ENCODE measurements at places on chromosomes 6 and 20.

DNA sequence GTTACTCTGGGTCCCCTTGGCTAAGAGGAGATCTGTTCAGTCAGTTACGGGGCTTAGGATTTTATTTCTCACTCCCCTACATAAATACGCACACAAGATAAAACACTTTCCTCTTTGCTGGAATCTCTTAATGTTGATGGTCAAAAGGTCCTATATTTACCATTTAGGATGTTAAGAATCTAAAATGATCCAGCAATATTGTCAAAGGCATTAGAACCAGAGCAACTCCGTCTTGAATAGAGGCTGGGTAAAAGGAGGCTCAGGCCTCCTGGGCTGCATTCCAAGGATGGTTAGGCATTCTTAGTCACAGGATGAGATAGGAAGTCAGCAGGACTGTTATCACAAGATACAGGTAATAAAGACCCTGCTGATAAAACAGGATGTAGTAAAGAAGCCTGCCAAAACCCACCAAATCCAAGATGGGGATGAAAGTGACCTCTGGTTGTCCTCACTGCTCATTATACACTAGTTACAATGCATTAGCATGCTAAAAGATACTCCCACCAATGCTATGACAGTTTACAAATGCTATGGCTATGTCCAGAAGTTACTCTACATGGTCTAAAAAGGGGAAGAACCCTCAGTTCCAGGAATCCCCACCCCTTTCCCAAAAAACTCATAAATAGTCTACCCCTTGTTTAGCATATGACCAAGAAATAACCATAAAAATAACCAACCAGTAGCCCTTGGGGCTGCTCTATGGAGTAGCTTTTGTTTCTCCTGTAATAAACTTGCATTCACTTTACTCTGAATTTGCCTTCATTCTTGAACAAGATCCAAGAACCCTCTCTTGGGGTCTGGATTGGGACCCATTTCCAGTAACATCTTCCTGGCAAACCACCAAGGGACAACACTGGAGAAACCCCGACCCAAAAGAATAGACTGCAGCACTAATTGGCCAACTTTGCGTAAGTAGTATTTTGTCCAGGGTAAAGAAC is 107.5 kb downstream of the DTNBP1 start:
- no peak for DNase-seq

DNA sequence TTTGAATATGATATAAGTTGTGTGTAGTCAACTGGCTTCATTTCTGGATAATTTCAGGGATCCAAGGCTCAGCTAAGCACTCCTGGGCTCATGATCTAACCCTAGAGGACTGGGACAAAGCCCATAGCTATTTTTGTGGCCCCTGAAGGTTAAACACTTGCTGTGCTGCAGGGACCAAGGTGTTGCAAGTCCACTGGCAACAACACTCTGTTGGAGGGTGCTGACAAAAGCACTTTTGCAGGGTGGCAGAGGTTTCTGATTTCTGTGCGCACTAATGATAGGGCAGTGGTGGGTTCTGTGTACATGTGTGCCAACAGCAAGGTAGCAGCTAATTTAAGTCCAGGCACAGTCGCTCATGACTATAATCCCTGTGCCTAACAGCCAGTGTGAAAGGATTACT is 445.3 kb upstream of the SYNCRIP start:
- DNase-seq, result no peak

GRCh38 chr6:161829291-161829729 is 555.4 kb upstream of the AGPAT4 start:
- no peak for DNase-seq

GRCh38 chr6:27650620-27651370 is 177.9 kb upstream of the ZNF184 start:
- DNase-seq, result peak; percentile 53

GRCh38 chr20:3798908-3799248 is 2.8 kb downstream of the CDC25B start:
- no peak for DNase-seq

DNA sequence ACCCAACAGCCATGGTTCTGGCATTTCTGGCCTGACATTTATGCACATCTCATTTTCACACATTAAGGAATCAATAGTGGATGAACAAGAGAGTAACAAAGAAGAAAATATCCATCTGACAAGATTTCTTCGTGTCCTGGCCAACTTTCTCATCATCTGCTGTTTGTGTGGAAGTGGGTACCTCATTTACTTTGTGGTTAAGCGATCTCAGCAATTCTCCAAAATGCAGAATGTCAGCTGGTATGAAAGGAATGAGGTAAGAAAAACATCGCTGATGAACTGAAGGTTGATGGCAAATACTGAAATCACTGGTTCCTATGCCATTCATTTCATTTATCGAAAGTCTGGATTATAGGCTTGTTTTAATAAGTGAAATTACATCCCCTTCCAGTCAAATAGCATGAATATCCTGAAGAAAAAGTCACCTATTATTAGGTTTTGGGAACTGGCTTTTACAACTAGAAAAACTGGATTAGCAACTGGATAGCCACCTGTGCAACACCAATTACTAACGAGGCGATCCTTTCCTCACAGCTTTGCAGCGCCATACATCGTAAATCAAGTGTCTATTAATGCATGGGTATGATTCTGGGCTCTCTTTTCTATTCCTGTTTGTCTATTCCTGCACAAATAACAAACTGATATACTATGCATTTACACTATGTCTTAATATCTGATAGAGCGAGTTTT is 50.2 kb upstream of the NOP56 start:
- no peak for DNase-seq

- no peak for DNase-seq
Measured at GRCh38 chr20:20017844-20018185, 653 bp downstream of the NAA20 start.

- no peak for DNase-seq
Measured at GRCh38 chr6:81900616-81901015, 148.1 kb upstream of the TENT5A start.

- DNase-seq, result no peak
Measured at GRCh38 chr6:33914645-33915044, 110.8 kb upstream of the MLN start.

- no peak for DNase-seq
Measured at GRCh38 chr6:37077905-37078296, 72.4 kb downstream of the FGD2 start.

- DNase-seq, result no peak
Measured at GRCh38 chr6:4359108-4359730, 223.8 kb upstream of the ECI2 start.

- DNase-seq, result no peak
Measured at GRCh38 chr20:47989957-47990356, 204.7 kb upstream of the SULF2 start.

- no peak for DNase-seq
Measured at GRCh38 chr20:11832397-11832796, 85.3 kb upstream of the BTBD3 start.

- no peak for DNase-seq
Measured at GRCh38 chr6:52415333-52415732, 4.8 kb upstream of the EFHC1 start.

Data from GM19239 (cell line).